ENCODE measurements at places on chromosomes 3 and 15.
A peak's percentile ranks its signal among the peaks of the same experiment; 100 is the strongest.

- DNase-seq, result no peak
Measured at GRCh38 chr3:148087601-148088371, 609.9 kb upstream of the AGTR1 start.

GRCh38 chr3:50322386-50323091 lies at the start of gene HYAL2:
Gene HYAL2, minus strand, starts transcription at chr3:50322745. Its CDS starts 2,256 bp downstream, at chr3:50320489.
- DNase-seq, result no peak

DNA sequence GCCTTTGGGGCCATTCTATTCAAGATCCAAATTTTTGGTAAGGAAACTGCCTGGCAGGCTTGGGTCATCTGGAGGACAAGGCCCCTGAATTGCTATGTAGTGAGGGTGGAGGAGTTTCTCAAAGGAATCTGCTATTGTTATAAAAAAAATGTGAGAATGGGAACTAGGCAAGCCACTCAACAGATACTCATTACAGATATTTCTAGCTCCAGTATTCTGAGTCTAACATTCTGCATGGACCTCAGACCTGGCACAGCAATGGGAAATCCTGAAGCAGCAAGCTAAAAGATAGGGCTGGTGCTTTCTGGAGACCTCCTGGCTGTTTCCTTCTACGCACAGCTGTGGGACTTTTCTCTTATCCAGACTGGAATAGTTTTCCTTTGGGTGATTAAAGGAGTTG lies 430.7 kb upstream of the RBMS3 start:
- no peak for DNase-seq

- no peak for DNase-seq
Measured at GRCh38 chr3:63968612-63969350, 54.5 kb downstream of the PSMD6 start.

GRCh38 chr15:42131826-42132806 lies 24.3 kb downstream of the PLA2G4F start:
- DNase-seq, result no peak

GRCh38 chr15:45668386-45668785 lies 33.6 kb downstream of the SQOR start:
- DNase-seq, result no peak

- no peak for DNase-seq
Measured at GRCh38 chr3:132362329-132362728, 45.1 kb downstream of the ACP3 start.

GRCh38 chr3:13584427-13584891 lies 35.5 kb downstream of the FBLN2 start:
- DNase-seq, result no peak

DNA sequence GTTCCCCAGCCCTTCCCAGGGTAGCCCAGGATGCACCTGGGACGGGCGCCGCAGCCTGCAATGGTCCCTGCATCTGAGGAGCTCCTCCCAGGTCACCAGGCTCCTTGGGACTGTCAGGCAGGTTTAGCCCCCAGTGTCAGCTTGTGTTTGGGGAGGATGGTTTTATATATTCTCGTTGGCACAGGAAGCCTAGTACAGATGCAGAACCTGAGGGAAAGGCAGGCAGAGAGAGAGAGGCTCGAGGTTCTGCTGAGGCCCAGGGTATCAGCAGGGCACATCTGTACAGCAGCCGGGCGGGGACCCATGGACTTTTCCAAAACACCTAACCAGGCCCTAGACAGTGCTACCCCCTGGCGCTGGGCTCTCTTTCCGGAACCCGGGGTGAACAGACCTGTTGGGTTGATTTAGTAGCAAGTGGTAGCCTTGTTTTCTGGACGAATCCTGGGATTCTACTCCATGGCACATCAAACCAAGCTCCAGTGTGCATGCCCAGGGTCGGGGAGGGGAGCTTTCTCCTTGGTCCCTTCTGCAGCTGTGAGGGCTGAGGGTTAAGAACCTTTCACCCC lies 8.6 kb downstream of the PAK6 start:
- no peak for DNase-seq

DNA sequence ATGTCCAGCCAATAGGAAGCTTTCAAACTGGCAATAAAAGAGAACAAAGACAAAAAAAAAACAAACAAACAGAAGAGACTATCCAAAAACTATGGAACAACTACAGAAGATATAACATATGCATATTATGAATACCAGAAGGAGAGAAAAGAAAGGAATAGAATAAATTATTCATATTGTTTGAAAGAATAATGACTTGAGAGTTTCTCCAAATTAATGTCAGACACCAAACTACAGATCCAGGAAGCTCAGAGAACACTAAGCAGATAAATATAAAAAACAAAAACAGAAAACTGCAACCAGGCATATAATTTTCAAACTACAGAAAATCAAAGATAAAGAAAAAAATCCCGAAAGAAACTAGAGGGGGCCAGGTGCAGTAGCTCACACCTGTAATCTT lies 34.1 kb upstream of the AP3B2 start:
- no peak for DNase-seq

- DNase-seq, result no peak
Measured at GRCh38 chr3:138135146-138135832, 3.1 kb upstream of the A4GNT start.

DNA sequence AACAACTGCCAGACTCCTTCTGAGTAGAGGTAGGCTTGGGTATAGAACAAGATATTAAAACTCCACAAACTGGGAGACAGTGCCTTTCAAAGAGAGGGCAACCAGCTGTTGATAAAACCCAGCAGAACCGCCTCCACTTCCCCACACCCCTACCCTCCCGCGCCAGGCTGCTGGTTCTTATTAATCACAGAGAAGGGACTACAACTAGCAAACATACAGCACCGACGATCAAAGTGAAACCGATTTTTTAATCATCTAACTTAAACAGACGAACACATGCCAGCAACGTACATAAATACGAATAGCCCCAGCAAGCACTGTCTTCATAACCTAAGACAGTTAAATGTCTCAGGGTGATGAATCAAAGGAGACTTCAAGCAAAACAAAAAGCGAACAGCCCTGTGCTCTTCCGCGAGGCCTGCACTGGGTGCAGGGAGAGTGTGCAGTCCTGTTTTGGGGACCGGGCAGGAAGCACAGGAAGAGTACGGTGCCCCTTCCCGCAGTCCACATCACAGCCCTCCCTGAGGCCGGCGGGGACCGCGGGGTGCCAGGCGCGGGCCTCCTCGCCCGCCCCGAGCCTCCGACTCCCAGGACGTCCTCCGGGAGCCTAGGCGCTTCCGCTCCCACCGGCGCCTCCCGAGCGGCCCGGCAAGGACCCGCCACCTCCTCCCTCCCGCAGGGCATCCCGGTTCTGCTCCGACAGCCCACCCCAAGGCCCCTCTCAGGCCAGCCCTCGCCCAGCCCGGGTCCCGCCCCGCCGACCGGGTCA lies 75.1 kb upstream of the VGLL4 start:
- DNase-seq, result peak; percentile 43

- no peak for DNase-seq
Measured at GRCh38 chr3:150312018-150312657, 96.0 kb upstream of the TSC22D2 start.

DNA sequence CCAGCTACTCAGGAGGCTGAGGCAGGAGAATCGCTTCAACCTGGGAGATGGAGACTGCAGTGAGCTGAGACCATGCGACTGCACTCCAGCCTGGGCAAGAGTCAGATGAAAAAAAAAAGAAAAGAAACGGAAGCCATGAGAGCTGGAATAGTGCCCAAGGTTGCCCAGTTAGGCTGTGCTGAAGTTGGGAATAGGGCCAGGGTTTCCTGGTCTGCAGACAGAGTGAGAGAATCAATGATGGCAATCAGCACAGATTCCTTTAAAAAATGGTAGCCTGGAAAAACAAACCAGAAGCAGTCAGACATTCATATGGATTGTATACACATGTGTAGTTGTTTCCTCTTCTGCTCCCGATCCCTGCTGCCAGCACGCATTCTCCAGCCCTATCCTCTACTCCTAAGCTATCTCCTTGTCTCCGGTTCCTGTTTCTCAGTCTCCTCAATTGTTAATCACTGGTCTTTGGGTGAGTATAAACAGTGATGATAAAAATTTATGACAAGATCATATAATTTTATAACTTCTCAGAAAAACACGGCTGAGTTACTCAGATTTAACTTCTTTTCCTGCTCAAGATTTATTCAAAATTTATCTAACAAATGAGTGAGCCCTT lies 316.2 kb upstream of the UMPS start:
- no peak for DNase-seq

DNA sequence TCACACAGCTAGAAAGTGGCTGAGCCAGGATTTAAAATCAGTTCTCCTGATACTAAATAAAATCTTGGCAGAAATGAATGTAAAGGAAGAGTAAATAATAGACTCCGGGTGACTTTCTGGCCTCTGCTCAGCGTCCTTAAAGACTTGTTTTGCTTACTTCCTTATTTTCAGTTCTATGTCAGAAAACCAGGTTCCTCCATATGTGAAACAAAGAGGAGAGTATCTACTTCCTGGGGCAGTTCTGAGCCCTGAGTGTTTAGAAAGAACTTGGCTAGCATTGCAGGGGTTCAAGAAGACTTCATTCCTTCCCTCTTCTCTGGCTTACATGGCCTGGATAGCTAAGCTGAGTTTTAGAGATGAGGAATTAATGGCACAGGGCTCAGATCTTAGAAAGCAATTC lies 222.8 kb upstream of the TLE3 start:
- no peak for DNase-seq

DNA sequence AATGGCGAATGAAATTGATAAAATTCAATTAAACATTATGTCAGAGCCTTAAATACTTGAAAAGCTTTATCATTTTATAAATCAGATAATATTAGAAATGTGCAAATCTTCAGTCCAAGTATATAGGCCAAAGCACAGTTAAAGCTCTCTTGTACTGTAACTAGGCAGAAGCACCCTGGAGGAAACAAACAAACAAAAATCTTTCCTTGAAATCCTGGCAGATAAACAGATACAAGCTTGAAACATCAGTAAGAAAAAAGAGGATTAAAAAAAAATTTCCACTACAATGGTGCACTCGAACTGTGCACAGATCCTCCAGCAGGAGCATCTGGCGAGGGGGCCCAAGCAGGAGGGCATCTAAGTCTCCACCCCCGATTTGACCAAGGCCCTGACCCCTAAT lies 166.6 kb downstream of the PLD1 start:
- DNase-seq, result no peak

GRCh38 chr3:55731741-55732140 lies 244.6 kb upstream of the WNT5A start:
- no peak for DNase-seq

DNA sequence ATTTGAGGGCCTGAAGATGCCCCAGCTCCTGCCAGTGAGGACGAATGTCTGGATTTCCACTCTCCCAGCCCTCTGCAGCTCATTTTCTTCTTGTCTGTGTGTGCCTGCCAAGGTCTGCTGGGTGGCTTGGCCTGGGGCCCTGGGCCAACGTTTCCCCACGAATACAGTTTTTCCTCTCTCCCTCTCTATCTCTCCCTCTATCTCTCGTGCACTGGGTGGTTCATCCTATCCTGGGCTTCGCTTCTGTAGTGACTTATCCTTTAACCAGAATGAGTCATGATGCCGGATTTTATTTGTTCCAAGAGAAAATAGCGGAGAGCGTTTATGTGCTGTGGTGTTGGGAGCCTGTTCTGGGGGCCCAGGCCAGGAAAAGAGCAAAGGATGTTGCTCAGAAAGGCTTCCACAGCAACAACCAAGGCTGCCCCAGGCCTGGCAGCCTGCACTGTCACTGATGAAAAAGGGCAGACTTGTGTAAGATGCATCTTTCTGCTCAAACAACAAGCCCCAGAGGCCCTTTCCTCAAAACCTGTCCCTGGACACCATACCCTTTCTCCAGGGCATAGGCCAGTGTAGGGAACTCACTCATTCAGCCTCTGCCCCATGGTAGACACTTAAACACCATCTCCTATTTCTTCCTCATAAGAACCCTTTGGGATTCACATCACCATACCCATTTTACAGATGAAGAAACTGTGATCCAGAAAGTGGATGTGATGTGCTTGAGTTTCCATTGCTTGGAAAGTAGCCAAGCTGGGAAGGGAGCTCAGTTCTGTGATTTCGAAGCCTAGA lies 47.3 kb downstream of the ITGA11 start:
- no peak for DNase-seq

GRCh38 chr15:101807345-101807945 lies 4.1 kb downstream of the OR4F6 start:
- DNase-seq, result no peak

GRCh38 chr3:13578251-13578650 lies 29.3 kb downstream of the FBLN2 start:
- no peak for DNase-seq

- peak; percentile 61 for DNase-seq
Measured at GRCh38 chr3:142724682-142725356, 985 bp downstream of the TRPC1 start.

DNA sequence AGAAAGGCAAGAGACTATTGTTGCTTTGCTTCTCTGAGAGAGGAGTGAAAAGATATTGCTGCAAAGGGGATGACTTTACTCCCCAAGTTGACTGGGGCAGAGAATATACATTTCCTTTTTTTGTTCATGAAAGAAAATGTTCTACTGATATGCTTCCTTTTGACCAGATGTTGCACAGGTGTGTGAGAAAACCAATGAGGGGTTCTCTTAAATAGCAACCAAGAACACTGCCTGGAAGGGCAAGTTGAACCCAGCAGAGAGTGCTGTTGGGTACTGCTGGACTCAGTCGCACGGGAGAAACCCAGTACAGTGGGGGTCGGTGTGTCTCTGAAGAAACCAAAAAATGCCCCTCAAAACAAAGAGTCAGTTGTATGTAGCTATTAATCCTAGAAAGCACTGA lies 101.2 kb downstream of the CHST2 start:
- no peak for DNase-seq

GRCh38 chr3:172147113-172147818 lies 107.9 kb downstream of the FNDC3B start:
- DNase-seq, result no peak

- DNase-seq, result no peak
Measured at GRCh38 chr3:46763178-46763577, 45.5 kb upstream of the PRSS50 start.

DNA sequence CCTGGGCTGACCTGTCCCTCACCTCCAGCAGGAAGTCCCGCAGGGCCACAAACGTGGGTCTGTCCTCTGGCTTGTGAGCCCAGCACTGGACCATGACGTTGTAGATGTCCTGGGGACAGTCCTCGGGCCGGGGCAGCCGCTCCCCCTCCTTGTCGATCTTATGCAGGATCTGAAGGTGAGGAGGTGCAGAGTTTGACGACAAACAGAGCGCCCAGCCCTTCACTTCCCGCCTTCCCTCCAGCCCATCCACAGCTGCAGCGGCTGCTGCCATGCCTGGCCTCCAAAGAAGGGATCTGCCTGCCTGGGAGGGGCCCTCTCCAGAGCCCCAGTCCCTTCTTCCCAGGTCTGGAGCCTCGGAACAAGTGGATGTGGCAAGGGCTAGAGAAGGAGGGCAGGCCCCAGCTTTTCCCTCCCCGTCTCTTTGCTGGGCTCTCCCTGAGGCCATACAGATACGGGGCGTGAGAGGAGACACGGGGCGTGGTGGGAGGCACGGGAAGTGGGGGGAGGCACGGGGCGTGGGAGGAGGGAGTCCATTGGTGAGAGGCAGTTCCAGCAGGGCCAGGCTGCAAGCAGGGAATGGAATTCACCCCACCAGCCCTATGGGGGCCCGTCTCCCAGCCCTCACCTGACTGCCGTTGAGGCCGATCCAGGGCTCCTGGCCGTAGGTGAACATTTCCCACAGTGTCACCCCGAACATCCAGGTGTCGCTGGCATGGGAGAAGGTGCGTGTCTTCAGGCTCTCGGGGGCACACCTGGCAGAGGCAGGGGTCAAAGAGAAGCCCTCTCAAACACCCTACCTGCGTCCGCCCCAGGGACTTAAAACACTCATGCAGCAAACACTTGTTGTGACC lies 29.7 kb downstream of the TNK2 start:
- no peak for DNase-seq

Measured in caudate nucleus (tissue), 63 donors.